ENCODE measurements at places on chromosomes 2 and 18. TPM values are rescaled to one million over a fixed set of nuclear protein-coding genes. Genes with fewer than 3 reads are reported as not detected.

Gene VRK2
- 5.5 TPM for total RNA-seq

Gene PCARE
- not detected for total RNA-seq

Gene COLEC12
- 49.6 TPM for total RNA-seq

Gene MOGAT1
- not detected for total RNA-seq

Gene PROC
- not detected for total RNA-seq

Gene GALR1
- under 0.01 TPM for total RNA-seq

Gene GPR17
- total RNA-seq, result not detected

Gene DQX1
- total RNA-seq, result not detected

Gene MYO5B
- total RNA-seq, result 0.53 TPM

Gene ZNG1B
- 144 TPM for total RNA-seq

Gene CCDC68
- 2.2 TPM for total RNA-seq

Gene DYNAP
- not detected for total RNA-seq

Gene RUFY4
- 0.08 TPM for total RNA-seq

Gene GAREM1
- 2.7 TPM for total RNA-seq

Gene UGT1A8
- 0.08 TPM for total RNA-seq

Gene CD8B2
- total RNA-seq, result 0.23 TPM
